Stimulated activated CD4-positive, alpha-beta T cell treated with anti-CD3 and anti-CD28 coated beads, Interleukin-1b, Interleukin-23, amount 100 ng/mL, for 1 hour (primary cell): ENCODE measurements at places on chromosomes 2 and 18.

- DNase-seq = no peak
These were observed 80.9 kb downstream of the SP100 start for GRCh38 chr2:230496891-230497290.

GRCh38 chr2:213036836-213037235 is 114.6 kb downstream of the IKZF2 start:
- no peak for DNase-seq

DNA sequence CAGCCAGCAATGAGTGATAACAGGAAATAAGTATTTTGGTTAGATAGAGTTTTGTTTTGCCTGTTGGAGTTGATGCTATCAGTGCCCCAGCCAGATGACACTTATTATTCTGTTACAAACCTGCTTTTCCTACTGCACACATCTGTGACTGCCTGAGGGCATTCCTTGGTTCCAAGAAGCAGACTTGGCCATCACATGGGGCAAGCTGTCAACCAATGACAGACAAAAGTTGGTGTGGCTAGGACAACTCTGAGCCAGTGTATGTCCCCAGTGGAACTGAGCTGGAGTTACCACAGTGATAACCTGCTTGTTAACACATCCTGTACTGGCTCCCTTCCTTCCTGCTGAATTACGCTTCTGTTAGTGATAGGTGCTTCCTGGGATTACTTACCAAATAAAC is 54.5 kb downstream of the FAM171B start:
- DNase-seq = no peak

GRCh38 chr2:38959938-38960608 is 70.4 kb downstream of the ARHGEF33 start:
- DNase-seq = peak; percentile 30

DNA sequence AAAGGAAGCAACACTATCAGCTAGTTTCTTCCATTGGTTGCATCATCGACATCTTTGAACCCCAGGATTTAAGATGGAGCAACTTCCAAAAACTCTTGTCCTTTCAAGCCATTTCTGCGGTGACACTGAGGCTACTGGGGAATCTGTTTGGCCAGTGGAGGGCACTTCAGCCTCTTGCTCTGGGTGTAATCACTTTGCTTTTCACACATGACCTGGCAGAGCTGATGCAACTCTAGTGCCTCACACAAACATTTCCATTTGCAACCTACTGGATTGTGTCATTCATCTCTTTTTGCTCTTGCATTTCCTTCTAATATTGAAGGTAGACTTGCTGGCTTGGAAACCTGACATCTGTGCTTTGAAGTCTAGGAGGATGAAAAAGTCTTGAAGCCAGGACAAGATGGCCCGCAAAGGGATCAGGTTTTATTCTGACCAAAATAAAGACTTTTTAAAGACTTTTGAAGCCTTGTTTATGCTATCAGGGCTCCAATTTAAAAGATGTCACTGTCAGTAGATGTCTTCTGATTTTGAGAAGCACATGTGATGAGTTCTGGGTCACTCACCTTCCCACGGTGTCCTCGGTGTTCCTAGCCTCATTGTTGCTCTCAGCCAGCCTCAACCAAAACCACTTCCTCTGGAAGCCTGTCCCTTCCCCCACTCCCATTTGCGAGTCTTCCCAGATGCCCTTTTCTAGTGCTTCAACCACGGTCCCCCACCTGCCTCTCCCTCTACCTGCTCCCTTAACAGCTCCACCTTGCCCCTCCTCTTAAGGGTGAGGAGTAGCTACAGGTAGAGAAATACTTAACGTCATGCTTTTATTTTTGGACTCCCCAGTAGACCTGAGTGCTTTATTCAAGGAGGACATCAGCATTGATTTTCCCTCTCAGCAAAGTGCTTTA is 69.7 kb upstream of the KCNE4 start:
- no peak for DNase-seq

DNA sequence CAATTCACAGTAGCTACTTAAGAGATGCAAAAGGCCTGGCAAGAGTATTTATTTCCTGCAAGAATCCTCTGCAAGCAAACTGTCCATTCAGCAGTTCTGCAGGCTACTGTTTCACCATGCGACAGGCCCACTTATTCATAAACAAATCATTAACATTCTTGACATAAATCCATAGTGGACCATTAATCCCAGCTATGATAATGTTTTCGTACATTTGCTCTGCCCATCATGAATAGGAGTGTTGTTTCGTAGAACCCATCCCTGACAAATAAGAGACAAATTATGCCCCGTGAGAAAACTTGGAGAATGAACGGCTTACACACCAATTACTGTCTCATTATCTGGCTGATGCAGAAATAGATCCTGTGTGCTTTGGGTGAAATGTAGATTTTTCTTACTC is 65.4 kb downstream of the PID1 start:
- no peak for DNase-seq
